ENCODE measurements at places on chromosomes 3 and 15.

DNA sequence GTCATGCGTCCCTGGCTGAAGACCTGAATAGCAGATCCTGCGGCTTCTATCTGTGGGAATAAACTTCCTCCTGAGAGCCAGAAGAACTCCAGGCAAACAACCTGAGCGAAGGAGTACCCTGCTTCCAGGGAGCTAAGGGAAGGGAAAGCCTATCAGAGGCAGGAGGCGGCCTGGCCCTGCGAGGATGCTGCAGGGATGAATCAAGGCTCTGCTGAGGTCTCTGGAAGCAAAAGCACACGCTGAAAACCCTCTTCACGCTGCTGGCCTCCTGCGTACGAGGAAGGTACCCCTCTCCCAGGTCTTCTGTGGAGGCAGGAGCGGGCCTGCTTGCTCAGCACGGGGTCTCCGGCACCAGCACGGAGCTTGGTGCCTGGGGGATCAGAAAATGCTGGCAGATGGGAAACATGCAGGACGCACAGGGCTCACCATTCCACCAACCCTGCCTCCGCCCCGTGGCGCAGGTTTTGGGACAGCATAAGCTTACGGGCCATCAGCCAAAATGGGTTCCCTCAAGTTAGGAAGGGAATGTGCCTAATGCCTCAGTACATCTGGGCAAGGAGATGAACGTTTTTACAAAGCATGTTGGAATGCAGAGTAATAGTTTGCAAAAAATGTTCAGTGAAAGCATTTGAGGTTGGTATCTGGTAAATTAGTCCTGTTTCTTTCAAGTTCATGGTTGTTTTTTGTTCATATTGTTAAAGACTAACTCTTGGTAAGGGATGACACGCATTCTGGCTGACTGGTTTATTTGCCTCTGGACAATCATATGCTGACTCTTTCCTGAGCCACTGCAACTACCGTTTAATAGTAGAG is 72.3 kb downstream of the CHSY1 start:
- no peak for DNase-seq

- DNase-seq = no peak
Observed at GRCh38 chr3:14096742-14097141, 27.9 kb downstream of the CHCHD4 start.

GRCh38 chr15:97081666-97082226 is 751.2 kb downstream of the NR2F2 start:
- DNase-seq = no peak

DNA sequence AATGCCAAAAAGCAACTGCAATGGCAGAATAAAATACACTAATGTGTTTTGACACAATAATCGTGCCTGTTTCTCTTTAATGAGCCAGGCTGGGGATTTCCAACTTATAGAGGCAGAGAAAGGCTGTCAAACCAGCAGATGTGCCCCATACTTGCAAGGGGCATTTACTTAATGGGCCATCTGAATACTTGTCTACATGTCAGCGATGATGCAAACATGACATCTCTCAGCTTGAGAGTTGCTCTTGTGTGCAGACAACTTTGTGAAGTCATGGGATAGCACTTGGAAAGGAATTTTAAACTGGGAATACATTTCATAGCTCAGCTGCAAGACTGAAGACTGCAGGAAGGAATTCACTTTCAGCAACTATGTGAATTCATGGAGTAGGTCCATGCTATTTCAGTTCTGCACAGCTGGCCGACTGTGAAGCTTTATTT is 127.4 kb upstream of the ADAMTS9 start:
- peak; percentile 34 for DNase-seq

DNA sequence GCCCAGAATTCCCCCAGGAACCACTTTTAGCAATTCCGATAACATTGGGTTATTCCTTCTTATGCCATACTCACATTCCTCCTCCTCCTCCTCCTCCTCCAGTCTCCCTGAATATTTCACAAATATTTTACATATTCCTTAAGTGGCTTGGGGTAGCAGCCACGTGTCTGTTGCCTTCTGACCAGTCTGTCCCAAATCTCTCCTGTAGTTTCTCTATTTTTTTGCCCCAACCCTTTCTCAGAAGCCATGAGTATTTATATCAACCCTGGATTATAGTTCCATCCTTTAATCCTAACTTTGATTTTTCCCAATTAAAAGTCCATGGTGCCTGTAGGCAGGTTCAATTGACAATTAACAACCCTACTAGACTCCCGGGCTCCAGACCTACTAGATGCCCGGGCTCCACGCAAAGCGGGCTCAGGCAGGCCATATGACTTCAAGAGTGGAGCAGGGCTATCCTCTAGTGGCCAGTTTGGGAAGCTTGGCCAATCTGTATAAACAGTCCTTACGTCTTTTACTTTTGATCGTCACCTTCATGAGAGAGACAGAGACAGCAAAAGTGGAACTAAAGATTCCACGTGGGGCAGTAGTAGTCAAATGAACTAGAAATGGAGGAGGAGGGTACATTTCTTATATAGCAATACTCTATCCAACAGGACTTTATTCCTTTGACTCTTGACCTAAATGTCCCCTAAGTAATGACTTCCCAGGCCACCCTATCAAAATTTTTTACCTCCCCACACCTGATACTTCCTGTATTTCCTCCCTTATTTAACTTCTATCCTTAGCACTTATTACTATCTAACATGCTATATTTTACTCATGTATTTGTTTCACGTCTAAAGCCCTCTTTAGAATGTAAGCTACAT is 69.7 kb downstream of the USF3 start:
- peak; percentile 49 for DNase-seq

All from large intestine (tissue), 12 donors.